ENCODE measurements at places on chromosomes 4 and X.

DNA sequence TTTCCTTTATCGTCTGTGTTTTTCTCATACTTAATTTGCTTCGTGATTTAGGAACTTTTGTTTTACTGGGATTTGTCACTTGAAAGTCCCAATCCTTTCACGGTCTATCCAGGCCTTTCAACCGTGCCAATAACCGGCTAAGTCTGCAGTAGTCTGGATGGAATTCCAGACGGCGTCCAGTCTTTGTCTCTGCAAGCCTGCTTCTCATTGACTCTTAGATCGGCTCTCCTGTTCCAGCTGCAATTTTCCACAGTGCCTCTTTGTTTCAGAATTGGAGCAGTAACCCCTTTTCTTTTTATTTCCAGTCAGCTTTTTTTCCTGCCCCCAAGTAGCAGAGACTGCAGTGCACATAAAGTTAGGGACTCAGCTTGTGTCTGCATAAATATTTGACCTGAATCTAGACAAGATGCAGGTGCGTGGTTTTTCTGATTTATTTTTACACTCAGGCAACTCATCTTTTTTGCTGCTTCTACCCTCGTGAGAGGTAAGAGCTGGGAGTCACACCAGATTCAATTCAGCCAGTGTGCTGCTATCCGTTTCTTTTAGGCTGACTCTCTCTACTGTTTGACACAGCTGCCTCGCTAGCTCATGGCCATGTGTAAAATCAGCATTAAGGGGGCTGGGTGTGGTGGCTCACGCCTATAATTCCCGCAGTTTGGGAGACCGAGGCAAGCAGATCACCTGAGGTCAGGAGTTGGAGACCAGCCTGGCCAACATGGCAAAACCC is 37.4 kb upstream of the DHRSX start:
- no peak for DNase-seq

GRCh38 chr4:14669371-14669770 is 332.9 kb upstream of the CPEB2 start:
- DNase-seq, result no peak

- no peak for DNase-seq
Observed at GRCh38 chrX:7996414-7996813, 69.2 kb upstream of the PNPLA4 start.

- no peak for DNase-seq
Observed at GRCh38 chr4:24793219-24794005, 2.0 kb upstream of the SOD3 start.

GRCh38 chr4:37922328-37922727 is 31.4 kb downstream of the TBC1D1 start:
- no peak for DNase-seq

GRCh38 chr4:122715221-122715620 is 17.3 kb upstream of the BBS12 start:
- DNase-seq, result no peak

DNA sequence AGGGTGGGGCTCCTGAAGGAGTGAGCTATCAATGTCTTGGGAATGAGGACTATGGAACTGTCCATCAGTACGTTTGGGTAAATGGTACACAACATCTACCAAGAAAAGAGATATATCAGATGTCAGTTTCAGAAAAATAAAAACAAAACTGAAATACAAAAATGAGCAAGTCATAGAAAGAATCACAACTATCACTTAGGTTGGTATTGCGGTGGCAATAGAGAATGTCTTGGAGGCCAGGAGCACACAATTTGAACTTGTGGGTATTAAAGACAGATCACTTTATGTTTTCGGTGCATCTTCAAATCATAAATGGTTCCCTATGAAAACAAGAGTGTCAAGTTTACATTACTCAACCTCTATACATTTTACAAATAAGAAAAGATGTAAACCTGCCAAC is 176.8 kb downstream of the CHM start:
- DNase-seq, result no peak

- DNase-seq, result no peak
Observed at GRCh38 chr4:77950203-77950602, 87.6 kb downstream of the MRPL1 start.

DNA sequence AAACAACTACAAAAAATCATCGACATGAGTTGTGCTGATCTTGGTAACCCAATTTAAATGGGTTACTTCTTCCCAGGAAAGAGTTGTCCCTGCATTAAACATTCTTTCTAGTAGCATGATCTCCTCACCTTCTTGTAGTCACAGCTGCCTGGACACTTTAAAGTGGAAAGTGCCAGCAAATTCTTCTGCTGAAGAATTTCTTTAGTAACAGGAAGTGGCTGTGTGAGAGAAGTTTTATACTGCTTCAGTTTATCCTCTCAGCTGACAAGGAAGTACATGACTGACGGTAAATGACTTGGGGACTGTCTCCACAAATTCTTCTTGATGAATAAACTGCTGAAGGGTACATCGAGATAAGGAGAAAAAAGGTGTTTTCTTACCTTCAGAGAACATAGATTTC is 18.2 kb upstream of the TNIP3 start:
- DNase-seq, result no peak

DNA sequence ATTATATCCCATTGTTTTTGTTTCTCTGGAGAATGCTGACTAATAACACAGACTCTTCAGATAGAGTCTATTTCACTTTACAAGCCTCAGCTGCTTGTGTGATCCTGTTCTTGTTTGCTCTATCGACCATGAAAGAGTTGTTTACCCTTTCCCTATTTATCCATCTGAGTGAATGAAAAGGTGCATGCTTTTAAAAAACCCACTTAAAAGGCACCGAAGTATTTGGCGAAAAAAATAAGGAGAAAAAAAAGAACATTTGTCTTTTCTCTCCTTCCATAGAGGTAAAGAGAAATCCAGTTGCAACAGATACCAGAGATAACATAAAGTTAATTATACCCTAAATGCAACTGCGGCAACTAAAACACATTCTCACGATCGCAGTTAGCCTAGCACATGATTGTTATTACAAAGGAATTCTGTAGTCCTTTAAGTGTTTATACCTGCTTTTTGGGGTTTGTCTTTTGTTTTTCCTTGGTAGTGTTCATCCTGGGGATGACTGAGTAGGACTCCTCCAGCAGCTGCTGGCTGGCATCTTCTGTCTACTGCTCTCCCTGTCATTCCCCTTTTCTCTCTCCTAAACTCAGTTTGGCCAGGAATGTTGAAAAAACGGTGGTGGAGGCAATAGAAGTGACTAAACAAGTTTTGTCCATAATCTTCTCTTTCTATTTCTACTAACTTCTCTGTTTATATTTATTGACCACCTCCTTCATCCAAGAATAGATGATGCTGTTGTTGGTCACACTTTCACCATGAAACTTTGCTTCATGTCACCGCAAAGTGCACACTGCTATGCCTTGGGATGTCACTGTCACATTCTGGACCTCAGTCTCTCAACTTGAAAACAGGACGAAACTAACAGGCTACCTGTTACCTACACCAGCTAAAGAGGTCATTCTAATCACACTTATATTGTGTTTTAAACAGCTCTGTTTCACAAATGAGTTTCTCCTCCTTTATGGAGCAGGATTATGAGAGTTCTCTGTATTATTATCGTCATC is 41.9 kb upstream of the FRAS1 start:
- no peak for DNase-seq

DNA sequence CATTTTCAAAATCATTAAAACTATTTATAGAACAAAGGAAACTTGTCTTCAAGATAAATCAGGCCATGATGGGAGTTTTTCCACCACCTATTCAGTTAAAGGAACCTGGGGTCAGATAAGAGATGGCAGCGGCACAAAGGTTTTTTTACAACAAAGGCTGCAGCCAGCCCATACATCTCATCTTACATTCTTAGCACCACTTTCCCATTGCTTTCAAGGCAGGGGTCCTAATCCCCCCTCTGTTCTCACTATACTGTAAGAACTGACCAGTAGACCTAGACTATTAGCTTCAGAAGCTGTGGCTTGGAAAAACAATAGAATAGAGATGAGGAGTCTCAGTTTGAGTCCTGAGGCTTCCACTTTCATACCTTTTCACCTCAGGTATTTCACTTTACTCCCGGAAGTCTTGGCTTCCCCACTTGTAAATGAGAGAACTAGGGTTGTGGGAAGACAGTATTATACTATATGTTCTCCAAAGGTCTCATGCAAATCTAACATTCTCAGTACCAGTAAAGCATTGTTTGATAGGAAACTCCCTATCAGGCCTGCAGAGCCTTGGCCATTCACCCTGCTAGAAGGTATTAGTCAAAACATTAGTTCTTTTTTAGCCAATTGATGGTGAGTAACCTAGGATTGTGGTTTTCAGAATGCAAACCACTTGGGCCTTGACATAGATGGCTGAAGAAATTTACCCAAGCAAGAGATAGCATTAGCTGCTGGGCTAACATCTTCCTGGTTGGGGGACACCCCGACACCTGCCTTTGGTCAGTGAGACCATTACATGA is 182.9 kb upstream of the PBDC1 start:
- no peak for DNase-seq

- no peak for DNase-seq
Observed at GRCh38 chr4:3871181-3871852, 105.1 kb downstream of the ADRA2C start.

DNA sequence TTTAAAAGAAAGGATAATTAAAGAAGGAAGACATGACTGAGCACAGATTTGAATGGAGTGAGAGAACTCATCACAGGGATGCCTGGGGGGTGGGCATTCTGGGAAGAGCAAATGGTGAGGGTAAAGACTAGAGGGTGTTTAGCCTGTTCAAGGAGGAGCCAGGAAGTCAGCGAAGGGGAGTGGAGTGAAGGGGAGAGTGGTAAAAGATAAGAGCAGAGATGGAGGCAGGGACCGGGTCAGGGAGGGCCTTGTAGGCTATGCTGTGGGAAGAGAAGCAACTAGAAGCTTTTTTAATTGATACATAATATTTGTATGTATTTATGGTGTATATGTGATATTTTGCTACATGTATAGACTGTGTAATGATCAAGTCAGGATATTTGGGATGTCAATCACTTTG is 2.2 kb upstream of the VGLL1 start:
- DNase-seq, result no peak

GRCh38 chr4:17794730-17795129 is 13.3 kb upstream of the FAM184B start:
- no peak for DNase-seq

DNA sequence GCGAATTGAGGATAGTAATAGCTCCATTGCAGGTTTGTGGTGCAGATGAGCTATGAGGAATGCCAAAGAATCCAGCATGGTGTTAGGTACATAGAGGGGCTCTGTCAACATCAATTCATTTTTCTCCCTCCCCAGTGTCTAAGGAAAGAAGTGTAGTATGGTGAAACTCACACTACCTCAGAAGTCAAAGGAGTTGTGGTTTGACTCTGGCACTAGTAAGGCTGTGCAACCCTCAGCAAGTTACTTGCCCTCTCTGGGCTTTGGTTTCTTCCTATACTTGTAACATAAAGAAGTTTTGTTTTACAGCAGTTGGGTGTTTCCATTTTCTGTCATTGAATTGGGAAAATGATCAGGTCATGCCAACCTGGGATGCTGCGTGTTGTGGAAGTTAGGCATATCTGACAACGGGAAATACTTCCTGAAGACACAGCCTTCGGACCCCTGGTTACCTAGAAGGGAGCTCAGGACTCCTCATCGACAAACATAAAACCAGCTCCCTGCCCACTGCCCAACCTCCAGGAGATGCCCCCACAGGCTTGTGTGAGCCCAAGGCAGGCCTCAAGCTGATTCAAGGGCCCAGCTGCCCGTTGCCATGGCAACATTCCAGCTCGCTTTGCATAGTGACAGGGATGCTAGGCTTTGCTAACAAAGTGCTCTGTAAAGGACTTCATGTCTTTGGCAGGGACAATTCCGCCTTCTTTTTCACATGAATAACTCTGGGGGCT is 71.4 kb downstream of the RTL5 start:
- no peak for DNase-seq

GRCh38 chr4:2731907-2732317 is 24.2 kb downstream of the TNIP2 start:
- no peak for DNase-seq

GRCh38 chrX:111597967-111598366 is 83.0 kb upstream of the ALG13 start:
- no peak for DNase-seq

DNA sequence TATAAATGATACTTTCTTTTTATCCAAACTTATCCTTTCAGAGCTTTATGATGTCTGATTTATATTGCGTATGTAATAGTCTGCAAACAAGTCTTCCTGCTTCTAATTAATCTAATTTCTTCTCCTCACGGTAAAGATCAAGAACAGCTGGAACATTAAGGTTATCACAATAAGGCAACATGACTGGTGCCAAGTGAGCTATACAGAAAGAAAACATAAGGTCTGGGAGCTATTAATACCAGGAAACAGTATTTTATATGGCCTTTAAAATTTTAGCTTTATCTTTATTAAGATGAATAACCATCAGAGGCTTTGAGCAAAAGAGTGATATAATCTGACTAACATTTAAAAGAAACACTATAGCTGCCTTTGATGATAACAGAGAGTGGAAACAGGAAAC is 28.7 kb upstream of the CABS1 start:
- no peak for DNase-seq

Measured in activated CD4-positive, CD25-positive, alpha-beta regulatory T cell treated with anti-CD3 and anti-CD28 coated beads, Interleukin-2, amount 50 U/mL, for 16 hours (primary cell).